ENCODE measurements at places on chromosomes 5 and 9.

DNA sequence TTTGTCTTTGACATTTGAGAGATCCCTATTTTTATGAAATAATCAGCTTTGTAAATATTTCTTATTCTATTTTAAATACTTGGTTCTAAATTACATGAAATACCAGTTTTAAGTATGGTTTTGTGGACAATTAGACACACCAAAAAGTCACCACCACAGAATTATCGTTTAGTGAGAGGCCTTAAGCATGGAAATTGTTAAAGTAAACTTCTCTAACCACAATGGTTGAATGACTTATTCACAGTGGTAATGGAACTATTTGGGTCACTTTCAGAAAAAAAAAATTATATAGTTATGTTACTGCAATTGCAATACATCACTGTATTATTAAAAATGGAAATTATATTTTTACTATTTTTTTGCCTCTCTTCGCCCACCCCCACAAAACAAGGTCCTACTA is 1252.5 kb downstream of the EFNA5 start:
- DNase-seq = no peak

DNA sequence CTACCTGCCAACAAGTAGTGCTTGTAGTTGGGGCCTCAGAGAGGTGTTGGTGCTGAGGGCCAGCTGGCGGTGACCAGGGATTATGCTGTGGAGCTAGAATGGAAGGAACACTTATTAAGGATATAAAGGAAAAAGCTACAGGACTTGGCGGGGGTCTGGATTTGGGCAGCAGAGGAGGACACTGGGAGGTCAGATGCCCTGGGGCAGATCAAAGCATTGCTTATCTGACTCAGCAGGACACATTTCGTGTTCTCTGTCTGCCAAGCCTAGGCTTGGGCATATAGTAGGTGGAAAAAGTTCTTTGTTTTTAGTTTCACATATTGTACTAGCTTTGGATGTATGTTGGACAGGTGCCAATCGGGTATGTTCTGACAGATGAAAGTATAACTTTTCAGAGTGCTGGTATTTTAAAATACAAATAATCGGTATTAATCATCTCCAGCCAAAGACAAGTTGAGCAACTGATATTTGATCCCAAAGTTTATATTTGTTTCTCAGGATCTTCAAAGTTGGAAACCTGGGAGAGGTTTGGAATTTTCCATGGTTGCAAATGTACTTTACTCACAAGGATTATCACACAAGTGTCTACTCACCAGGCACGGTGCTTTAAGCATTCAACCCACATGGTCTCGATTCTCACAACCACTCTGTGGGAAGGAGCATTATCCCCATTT is 69.4 kb downstream of the IQGAP2 start:
- no peak for DNase-seq

GRCh38 chr5:139631520-139632165 is 16.5 kb upstream of the CXXC5 start:
- no peak for DNase-seq

- DNase-seq = peak; percentile 26
These were observed 23.3 kb downstream of the SPRY4 start for GRCh38 chr5:142301540-142301939.

- no peak for DNase-seq
These were observed 730 bp downstream of the ZMYND19 start for GRCh38 chr9:137589441-137590122.

GRCh38 chr5:89712134-89712700 is 697.3 kb downstream of the CETN3 start:
- DNase-seq = no peak

DNA sequence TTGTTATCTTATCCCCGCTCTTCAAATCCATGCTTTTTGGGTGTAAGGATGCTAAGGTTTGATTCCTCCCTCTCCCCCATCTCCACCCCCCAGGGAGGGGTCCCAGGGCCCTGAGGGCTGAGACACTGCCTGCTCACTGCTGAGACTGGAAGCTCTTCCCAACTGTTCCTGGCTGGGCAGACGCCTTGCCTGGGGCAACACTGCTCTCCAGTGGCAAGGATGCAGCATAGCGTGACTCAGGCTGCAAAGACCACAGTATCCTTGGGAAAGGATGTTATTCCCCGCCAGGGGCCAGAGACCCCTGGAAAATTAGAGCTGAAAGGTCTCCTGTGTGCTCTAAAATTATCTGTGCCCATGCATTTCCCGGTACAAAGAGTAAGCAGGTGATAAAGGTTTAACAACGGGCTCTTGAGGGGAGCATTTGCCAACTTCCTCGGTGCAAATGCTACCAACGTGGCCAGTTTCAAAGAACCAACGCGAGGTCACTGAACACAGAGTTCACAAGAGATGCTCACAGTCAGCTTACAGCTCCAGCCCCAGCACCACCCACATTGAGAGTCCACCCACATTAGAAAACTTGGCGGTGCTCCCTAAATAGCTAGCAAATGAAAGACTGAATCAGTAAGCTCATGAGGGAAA is 271.9 kb downstream of the NSG2 start:
- no peak for DNase-seq

- no peak for DNase-seq
These were observed 20.6 kb downstream of the SLC38A9 start for GRCh38 chr5:55691265-55692105.

Data from NK-92 treated with Interleukin-12 subunit alpha and Interleukin-12 subunit beta, amount 100 ng/mL, for 24 hours (cell line).